ENCODE measurements at places on chromosomes 2 and 18.

DNA sequence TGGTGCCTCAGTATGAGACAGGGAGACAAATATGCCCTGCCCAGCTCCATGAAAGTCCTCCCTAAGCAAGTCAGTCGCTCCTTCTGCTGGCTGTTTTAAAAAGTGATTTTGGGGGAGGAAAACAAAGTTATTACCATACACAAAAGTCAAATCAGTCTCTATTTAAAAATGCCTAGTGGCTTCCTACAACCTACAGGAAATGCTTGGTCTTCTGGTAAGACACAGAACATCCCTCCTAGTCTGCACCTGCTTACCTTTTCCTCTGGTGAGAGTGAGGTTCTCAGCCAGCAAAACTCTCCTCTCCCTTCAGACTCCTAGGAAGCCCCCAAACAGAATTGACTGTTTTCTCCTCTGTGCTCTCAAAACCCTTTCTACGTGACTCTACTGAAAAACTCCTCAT, 13.5 kb downstream of the CMPK2 start:
- DNase-seq: no peak

DNA sequence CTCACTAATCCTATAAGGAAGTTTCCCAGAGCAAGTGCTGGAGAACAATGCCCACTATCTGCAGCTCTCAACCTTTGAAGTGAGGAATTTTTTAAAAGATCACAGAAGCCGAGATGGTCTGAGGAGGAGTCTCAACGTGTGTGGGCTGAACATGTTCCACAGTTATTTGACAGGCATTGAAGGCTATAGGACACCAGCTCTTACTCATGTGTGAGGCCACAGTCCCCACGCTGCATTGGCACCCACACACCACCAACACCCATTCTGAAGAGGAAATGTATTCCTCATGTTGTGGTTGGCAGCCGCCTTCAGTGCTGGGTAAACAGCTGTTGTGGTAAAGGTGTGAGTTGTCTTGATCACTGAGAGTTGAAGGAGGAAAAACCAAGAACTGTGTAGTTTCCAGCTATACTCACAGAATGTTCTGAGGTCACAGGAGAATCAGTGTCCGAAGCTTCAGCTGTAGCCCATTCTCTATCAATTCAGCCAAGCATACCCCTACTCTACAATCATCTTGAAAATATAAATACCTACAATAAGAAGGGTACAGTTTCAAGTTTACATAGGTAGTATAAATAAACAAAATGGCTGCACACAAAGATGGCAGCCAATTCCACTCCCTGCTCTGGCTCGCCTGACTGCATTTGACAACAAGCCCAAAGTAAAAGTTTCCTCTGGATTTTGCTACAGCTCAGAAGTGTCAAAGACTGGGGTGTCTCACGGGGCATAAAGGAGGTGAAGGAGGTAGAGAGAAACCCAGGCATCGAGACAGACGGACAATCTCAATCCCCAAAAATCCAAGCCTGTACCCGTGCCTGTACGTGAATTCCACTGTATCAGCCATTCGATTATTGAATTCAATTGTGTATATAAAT, 12.1 kb downstream of the CD226 start:
- DNase-seq: peak; percentile 62

- DNase-seq: no peak
These were observed 116.9 kb downstream of the NR4A2 start for GRCh38 chr2:156215656-156216055.

DNA sequence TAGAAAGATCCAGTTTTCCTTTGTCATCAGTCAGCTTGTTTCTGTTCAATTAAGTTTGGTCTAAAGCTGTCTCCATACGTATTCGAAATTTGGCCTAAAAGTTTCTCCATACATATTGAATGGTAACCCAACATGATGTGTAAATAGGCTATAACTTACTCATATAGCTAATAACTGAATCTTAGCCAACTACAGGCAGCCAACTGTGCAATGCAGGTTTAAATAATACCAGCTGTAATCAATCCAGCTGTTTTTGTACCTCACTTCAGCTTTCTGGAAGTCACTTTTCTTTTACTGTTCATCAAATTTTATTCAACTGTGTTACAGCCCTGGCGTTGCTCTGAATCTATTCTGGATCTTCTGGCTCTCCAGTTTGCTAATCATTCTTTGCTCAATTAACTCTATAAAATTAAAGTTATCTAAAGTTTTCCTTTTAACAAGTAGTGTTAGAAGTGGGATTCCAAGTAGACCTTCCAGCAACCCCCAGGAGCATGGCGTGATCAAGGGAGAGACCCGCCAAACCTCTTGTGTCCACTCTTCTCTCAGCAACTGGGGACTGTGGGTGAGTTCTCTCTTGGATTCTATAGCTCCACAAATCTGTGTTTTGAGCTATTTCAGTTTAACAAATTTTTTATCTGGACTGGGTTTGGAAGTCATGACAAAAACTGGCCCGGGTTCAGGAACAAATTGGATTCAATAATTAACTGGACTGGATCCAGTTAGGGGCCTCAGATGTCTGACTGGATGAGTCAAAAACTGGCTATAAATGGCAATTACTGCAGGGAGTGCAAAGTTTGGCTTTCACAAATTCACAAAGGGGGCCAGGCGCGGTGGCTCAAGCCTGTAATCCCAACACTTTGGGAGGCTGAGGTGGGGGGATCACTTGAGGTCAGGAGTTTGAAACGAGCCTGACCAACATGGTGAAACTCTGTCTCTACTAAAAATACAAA, 329.7 kb upstream of the ST6GAL2 start:
- no peak for DNase-seq

DNA sequence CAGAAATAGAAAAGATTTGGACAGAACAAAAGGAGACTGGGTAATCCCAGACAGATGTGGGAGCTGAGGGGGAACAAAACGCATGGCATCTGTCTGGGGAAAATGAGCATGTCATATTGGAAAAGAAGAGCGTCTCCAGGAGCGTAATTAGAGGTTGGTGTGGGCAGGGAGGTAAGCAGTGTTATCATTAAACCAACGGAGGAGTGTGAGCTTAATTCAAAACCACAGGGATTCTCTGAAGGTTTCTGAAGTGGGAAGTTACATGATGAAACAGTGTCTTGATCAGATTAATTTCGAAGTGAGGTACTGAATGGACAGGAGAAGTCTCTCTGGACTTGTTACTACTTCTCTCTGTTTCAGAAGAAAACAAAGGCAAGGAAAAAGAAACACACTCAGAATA, 53.3 kb downstream of the DTNB start:
- DNase-seq: no peak

GRCh38 chr2:165420231-165420630, 49.3 kb upstream of the CSRNP3 start:
- no peak for DNase-seq

GRCh38 chr2:49770919-49771318, 616.6 kb upstream of the FSHR start:
- DNase-seq: no peak

DNA sequence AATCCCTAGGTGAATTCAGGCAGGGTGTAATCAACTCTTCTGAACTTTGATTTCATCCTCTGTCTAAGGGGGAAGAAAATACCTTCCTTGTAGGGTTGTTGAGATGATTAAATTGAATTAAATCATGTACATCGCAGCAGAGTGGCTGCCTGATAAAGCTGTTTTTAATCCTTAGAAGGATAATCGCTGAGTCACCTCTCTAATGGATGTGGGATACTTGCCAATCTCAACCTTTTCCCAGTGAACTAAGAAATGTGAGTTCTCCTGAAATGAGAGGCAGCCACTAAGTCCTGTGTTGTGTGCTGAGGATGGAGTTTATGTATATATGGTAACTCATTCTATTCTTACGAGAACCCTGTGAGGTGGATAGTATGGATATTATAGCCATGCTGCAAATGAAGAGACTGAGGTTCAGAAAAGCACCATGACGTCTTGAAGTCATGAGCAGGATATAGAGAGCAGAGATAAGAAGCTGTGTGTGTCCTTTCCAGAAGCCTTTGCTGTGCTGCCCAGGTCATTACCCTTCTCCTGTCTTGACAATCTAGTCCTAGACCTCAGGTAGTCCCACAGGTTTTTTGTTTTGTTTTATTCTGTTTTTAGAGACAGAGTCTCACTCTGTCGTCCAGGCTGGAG, 93.3 kb downstream of the HNRNPLL start:
- no peak for DNase-seq

GRCh38 chr2:20916604-20917286, 93.8 kb upstream of the LDAH start:
- DNase-seq: no peak

DNA sequence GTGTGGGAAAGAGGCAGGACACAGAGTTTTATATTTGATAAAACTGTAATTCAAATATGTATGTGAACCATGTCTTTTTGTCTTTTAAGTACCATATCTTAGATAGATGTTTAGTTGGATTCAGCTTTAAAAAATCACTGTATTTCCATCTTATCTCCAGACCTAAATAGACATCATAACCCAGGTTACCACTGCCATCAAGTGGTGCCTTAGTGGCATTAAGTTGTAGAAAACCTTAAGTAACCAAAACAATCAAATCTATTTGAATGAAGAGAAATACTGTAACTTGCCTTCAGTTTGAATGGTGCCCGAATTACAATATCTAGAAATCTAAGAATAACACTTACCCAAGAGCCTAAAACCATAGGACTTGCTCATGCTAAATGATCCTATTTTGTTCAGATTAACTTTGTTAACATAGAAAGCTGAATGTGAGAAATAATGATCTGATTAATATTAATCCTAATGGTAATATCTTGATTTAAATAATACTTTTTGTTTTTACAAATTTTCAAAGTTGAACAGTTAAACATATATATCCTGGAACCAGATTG, 92.5 kb upstream of the MAP2 start:
- DNase-seq: no peak

GRCh38 chr2:233439191-233439590, 84.9 kb downstream of the DGKD start:
- DNase-seq: no peak

DNA sequence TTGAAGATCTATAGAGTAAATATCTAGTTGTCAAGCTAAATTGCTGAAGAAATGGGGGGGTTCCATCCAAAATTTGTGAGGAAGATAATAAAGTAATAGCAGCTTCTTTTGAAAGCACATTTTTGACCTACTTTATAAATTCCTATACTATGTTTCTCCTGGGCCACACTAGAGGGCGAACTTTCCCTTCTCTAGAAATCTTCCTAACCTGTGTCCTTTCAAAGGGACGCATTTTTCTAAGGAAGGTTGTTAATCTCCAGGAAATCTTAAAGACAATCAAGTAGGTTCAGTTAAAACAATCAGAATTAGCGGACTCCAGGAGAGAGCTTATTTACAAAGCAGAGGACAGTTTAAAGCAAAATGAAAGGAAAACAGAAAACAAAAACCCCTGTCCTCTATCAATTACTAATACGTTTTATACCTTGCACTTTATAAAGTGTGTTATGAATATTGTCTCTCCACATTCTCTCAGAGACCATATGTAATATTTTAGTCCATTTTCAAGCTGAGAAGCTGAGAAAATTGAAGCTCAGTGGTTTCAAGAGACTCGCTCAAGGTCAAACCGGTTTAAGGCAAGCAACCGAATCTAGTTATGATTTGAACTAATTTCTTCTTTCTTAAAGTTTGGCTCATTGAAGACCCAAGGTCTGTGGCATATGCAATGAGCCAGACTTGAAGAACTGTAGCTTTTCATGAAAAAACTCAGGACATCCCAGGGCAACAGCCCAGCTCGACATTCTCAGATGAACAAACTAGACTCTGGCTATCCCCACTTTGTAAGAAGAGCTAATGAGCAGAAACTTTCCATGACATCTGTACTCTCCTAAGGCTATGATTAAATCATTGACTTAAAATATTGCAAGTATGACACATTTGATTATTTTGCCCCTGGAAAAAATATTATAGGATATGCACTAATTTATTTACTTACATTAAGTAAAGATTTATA, 273.6 kb downstream of the PAX3 start:
- no peak for DNase-seq

GRCh38 chr2:127054604-127054930, 52.4 kb downstream of the BIN1 start:
- no peak for DNase-seq

DNA sequence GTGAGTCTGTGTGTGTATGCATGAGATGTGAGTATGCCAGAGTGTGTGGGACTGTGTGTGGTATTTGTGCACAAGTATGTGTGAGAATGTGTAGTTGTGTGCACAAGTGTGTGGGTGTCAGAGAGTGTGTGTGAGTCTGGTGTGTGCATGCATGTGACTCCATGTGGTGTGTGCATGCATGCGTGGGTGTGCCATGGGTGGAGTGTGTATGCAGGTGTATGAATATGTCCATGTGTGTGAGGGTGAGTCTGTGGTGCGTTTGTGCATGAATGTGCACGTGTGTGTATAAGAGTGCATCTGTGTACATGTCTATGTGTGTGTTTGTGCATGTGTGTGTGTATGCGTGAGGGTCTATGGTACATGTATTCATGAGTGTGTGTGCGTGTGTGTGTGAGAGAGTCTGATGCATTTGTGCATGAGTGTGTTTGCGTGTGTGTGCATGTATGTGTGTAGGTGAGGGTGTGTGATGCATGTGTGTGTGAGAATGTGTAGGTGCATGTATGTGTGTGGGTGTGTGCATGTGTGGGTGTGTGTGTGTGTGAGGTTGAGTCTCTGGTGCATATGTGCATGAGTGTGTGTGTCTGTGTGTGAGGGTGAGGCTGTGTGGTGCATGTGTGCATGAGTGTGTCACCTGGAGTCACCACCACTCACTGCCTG, 226.8 kb downstream of the LDLRAD4 start:
- no peak for DNase-seq

DNA sequence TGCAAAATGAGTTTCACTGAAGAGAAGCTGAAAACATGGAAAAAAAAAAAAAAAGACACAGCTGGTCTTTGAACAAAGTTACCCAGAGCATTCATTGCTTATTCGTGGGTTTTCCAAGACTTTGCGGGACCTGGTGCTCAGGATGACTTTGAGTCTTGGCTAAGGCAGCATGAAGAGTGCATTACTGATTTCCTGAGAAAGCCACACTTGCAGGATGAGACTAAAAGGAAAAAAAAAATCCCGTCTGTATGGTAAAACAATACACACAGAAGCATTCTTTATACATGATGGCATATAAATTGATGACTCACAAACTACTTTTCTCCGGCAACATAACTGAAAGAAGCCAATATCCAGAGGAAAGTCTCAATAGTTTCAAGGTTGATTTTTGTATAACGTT, 195.4 kb downstream of the SPP2 start:
- DNase-seq: no peak

GRCh38 chr18:8946066-8946838, 156.2 kb upstream of the NDUFV2 start:
- DNase-seq: no peak

DNA sequence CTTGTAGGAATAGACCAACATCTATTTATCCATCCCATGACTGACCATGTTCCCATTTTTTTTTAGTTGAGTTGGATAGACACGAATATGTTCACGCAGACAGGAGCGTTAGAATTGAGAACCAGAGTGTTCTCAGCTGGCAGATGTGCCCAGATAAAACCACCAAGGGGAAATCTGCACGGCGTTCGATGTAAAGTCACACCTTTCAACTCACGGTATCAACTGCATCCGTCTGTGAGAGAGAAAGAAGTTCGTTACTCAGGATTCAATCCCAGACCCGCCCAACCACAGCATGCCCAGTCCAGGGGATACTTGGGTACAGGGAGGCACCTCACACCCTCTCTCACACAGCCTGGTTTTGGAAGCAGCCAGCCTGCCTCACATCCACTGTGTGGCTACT, 26.1 kb downstream of the MAL start:
- DNase-seq: no peak

GRCh38 chr2:237165405-237166276, 80.0 kb downstream of the COPS8 start:
- DNase-seq: no peak

GRCh38 chr2:171835386-171835785, 58.7 kb downstream of the SLC25A12 start:
- DNase-seq: no peak

GRCh38 chr2:72182547-72182946, 34.9 kb upstream of the CYP26B1 start:
- DNase-seq: no peak

GRCh38 chr2:147440734-147441133, 404.1 kb upstream of the ACVR2A start:
- DNase-seq: no peak

Measured in stimulated activated CD8-positive, alpha-beta memory T cell treated with anti-CD3 and anti-CD28 coated beads, Interleukin-7, amount 100 ng/mL, for 24 hours (primary cell).